ENCODE measurements at places on chromosomes 7 and 10.

DNA sequence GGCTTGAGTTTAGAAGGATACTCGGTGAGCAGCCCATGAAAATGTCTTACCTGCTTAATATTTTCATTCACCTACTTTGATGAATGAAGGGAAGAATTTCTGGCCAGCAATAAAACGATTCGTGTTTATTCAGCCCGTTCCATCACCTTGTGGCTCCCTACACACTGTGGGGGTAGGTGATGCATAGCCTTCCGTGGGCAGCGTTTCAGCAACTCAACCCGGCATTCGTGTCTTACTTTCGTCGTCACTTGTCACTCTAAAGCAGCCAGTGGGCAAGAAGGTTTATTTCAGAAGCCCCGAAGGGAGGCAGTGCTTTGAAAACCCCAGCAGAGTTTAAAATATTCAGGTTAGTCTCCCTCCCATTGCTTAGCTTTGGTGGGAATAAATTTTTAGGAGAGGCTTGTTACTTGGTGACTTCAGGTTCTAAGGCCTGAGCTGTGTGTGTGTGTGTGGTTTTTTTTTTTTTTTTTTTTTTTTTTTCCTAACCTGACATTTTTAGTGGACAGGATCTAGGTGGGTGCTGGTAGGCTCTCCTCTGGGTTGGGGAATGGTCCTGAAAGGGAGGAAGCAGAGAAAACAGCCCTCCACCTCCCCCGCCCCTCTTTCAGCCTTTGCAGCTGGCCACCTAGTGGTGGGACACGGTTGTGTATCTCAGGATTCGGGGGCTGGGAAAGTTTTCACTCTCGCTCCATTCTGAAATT is 1.8 kb downstream of the GRK5 start:
- peak; percentile 59 for DNase-seq

GRCh38 chr7:99834382-99834781 is 6.6 kb downstream of the CYP3A43 start:
- no peak for DNase-seq

GRCh38 chr7:92639966-92640365 is 49.8 kb upstream of the FAM133B start:
- no peak for DNase-seq

- DNase-seq = no peak
Measured at GRCh38 chr10:69142983-69143382, 19.0 kb downstream of the VPS26A start.

DNA sequence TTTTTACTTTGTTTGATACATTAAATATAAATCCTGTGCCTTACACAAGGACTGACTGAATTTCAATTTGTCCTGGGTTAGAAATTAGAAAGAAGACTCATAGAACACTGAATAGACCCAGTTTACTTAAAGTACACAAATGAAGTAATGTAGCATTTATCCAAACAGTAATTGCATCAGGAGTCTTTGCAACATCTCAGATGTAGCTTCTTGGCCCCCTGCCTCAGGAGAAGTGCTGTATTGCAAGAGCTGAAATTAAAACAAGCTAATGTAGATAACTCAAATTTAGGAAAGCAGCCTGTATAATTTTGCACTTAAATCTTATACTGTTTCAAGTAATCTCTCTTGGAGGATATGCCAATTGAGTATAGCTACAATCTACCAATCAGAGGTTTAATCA is 54.3 kb upstream of the KCND2 start:
- DNase-seq = no peak

DNA sequence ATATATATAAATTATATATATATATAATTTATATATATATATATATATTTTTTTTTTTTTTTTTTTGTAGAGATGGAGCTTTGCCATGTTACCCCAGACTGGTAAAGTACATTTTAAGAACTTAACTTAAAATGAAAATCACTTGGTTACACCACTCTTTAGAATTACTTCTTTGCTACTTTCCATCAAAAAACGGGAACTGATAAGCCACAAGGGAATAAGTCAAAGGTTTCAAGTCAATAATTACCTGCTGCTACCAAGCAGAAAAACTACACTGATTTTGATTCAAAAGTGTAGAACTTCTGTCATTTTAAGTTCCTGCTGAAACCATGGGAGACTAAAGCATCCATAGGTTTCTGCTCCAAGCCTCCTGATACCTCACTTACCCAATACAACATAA is 12.2 kb downstream of the PPA1 start:
- no peak for DNase-seq

DNA sequence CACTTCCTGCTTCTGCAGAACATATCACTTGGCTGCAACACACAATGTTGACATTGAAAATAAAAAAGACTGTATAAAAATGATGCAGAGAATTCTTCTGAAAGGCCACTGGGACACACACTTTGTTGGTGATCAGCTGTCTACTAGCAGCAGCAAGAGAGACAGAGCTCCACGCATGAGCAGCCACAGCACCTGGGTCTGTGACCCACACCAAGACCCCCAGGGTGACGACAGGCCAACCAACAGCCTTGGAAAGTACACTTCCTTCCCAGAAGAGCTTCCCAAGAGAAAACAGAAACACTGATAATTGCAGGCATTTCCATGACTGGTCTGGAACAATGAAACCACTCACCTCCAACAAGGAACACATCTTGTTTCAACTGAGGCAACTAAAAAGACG is 239.0 kb downstream of the DIP2C start:
- no peak for DNase-seq

DNA sequence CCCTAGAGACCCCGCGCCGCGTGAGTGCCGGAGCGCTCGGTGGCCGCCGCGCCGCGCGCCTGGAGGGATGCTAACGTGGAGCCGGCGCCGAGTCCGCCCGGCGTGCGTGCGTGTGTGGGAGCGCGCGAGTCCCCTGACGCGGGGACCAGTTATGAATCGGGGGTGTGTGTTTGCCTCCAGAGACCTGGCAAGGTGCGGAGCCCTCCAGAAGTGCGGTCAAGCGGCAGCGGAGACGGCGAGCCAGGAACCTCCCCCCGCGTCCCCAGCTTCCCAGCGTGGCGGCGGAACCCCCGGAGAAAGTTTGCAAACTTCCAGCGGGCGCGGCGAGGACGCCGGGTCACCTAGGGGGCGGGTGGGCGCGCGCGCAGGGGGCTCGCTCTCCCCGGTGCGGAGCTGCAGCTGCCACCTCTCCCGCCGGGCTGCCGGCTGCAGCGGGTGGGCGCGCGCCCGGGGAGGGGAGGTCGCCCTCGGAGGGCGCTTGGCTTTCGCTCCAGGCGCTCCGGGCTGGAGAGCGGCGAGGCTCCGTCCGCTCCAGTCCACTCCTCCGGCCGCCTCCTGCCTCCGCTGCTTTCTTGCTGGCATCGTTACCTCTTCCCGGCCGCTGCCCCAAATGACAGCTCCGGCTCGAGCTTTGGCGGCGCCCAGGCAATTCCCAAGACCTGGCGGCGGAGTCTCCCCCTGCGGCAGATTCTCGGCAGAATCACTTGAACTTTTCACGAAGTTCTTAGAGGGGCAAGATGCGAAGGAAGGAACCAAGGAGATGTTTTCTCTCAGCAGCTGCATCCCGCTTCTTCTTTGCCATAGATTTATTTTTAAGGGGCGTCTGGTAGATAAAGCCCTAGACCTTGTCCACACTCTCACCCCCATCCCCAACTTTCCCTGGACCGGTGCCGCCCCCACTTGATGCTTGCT is 2.3 kb upstream of the CREB5 start:
- no peak for DNase-seq

DNA sequence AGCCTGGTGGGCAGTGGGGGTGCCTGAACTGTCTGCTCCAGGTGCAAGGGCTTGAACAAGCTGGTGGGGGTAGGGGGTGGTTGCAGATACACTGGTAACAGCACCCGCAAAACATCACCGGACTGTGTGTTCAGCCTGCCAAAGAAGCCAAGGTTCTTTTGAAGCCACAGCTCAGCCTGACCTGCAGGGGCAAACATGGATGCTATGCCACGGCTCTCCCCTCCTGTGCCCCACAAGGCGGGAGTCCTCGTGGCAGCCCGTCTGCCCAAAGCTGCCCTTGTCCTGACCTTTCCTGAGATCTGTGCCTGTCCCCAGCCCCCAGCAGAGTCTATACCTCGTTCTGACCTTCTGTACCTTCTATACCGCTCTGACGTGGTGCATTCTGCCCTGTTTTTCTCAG is 285.7 kb downstream of the GLRX3 start:
- DNase-seq = no peak

- no peak for DNase-seq
Measured at GRCh38 chr7:49926720-49927119, 153.3 kb downstream of the VWC2 start.

DNA sequence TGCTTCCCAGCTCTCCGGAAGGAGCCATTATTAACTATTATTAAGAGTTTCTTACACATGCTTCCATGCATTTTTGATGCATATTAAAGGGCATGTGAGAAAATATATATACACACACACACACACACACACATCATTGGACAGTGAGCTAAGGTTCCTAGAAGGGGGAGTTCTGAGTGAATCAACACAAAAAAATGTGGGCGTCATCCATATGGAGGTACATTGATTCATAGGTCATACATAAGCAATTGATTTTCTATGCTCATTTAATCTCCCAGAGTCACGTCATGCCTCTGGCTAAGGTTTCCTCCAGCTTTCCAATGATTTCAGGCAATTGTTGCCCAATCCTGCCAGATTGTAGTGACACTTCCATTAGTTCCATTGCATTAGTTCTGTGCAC is 269.4 kb downstream of the DNAJB9 start:
- DNase-seq = no peak

DNA sequence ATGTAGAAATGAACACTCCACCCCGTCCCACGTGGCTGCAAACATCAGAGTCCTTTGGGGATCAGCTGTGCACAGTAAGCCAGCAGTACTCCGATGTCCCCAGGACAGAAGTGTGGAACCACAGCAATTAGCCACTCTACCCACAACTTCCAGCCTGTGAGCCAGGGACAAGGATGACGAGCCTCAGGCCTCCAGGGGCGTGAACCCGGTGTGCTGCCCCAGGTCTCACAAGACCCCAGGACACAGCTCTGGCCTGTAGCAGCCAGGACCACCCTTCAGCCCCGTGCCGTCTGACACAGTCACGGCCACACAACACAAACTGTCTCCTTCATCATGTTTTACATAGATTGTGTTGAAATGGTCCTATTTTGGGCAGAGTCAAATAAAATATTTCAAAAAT is 113.0 kb upstream of the DIP2C start:
- no peak for DNase-seq

- no peak for DNase-seq
Measured at GRCh38 chr7:132206594-132206993, 369.7 kb downstream of the PLXNA4 start.

- DNase-seq = no peak
Measured at GRCh38 chr10:11411926-11412545, 199.4 kb downstream of the USP6NL start.

- no peak for DNase-seq
Measured at GRCh38 chr10:105247831-105248499, 606.9 kb downstream of the SORCS3 start.

GRCh38 chr10:47030191-47030703 is 119.0 kb downstream of the PTPN20 start:
- no peak for DNase-seq

All from stimulated activated CD8-positive, alpha-beta memory T cell treated with anti-CD3 and anti-CD28 coated beads, Interleukin-7, amount 100 ng/mL, for 4 hours (primary cell).